Activated T-cell treated with anti-CD3 and anti-CD28 coated beads for 24 hours (primary cell): ENCODE measurements at places on chromosomes 2 and 18.
A peak's percentile ranks its signal among the peaks of the same experiment; 100 is the strongest.

DNA sequence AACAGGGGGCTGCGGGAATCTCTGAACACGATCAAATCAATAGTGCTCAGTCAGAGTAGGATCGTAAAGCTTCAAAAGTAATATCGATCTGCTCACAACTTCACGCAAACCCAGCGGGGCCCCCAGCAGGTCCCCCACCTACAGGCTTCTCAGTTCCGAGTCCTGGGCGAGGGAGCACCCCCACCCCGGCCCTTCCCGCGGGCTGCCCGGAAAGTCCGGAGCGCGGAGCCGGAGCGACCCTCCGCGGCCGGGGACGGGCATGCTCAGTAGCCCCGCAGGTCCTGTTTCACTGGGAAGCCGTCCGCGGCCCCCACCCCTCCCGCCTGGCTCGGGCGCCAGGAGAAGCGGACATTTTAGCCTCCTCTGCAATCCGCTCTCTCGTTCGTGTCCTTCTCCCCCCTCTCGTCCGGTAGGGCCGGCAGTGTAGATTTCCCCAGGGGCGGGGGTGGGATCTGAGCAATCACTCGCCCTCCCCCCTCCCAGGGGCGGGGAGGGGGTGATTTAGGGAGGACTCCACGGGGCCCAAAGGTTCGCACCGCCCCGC lies 3.3 kb upstream of the SPRED2 start:
- peak; percentile 33 for DNase-seq

GRCh38 chr2:86298411-86299390 lies 38.7 kb downstream of the REEP1 start:
- no peak for DNase-seq

DNA sequence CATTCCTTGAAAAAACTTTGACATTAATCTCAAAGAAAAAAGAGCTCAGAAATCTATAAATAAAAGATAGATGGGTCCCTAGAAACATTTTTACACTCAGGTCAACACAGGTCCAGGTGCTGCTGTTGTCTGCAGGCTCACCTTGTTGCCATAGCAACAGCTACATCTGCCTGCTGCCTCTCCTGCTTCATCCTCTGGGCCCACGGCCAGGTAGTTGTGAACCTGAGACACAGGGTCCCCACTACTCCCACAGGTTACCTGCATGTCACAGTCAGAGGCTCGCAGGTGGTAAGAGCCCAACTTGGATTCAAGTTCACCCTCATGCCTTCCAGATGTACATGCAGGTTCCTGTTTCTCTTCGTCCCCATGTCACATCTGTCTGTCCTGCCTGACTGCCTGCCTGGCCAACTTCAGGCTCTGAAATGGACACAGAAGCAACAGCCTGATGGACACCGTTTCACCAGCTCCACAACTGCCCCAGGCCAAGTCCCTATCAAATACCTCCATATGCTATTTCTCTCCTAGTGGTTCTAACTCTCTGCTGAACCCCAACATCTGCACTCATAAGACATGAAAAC lies 88.3 kb upstream of the SALL3 start:
- DNase-seq: no peak

DNA sequence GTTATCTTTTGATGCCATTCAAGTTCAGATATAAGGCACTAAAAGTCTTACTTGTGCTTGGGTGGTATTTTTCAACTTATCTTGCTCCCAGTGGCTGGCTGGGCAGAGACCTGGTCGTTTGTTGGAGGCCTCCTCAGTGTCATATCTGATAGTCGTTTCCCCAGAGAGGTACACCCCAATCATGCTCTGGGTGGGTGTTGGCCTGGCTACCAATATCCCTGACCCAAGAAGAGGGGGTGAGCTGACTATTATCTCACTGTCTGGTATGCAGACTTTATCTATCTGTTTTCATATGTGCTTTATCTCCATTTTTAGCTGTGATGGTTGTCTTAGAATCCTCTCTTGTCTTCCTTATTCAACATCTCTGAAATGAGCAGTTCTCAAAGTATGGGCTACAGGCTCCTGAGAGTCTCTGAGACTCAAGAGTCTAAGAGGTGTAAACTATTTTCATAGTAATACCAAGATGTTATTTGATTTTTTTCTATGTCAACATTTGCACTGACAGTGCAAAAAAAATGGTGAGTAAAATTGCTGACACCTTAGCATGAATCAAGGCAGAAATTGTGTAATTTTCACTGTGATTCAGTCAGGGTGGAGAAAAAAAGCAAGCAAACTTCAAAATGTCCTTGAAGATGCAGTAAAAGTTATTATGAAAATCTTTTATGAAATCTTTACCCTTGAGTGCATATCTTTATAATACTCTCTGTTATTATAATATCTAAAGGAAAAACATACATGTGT lies 12.3 kb upstream of the PLEK start:
- no peak for DNase-seq

DNA sequence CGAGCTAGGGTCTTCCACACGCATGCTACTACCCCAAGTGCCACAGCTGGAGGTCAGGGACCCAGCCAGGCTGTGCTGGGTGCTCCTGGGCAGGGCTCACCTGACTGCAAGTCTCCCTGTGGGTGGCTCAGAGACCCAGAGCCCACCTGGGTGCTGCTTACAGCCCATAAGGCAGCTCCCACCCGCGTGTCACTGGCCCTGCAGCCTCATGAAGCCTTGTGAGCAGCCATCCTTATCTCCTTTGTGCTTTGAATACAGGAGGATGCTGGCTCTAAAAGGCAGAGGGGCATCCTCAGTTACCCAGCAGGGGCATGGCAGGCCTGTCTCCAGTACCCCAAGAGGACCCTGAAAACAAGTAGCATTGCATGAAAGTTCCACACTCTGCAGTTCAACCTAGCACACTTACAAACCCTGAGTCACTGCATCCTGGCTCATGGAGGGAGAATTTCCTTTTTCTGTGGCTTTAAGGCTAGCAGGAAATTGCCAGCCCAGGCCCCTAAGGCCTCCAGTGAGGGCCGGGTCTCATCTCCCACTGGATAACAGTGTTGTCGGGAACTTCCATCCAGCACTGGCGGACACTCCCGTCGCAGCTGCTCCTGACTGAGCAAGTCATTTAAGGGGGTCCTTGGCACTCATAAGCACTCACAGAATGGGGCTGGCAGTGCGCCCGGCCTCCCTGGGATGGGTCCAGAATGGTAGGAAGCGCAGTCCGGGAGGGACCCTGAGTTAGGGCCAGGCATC lies 137.1 kb downstream of the RPIA start:
- no peak for DNase-seq

- no peak for DNase-seq
Observed at GRCh38 chr2:13522096-13522495, 805.4 kb downstream of the TRIB2 start.

DNA sequence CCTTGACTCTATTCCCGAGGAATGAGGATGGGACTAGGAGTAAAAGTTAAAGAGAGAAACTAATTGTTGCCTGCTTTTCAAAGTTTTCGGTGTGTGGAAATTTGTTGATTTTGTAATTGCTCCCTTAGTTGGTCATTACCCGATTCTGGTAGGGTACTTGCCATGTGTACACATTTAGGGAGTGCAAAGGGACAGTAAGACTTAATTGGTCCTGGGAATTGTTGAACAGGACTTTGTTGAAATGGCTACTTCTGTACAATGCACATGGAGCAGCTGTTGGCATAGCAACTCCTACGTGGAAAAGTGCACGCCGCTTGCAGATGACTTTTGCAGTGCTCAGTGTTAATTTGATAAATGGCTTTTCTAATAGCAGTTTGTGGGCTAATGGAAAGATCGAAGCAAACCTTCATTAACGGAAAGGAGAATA lies 22.9 kb downstream of the EPAS1 start:
- DNase-seq: no peak

DNA sequence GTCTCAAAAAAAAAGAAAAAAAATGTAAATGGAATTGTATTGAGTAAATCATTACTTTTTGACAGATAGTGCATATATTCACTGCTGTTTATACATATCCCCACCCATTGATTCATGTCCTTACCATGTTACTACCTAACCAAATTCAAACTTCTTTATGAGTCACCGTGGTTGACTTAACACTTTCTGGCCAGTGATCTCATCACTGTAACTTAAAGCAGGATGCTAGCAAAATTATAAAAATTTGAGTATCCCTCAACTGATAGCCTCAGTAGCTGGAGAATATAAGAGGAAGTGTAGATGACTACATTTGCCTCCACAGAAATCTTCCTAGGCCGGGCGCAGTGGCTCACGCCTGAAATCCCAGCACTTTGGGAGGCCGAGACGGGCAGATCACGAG lies 13.4 kb downstream of the CNOT9 start:
- no peak for DNase-seq

GRCh38 chr2:170005702-170006101 lies 172.2 kb upstream of the MYO3B start:
- no peak for DNase-seq

- DNase-seq: no peak
Observed at GRCh38 chr2:60849187-60849586, 32.2 kb upstream of the REL start.

DNA sequence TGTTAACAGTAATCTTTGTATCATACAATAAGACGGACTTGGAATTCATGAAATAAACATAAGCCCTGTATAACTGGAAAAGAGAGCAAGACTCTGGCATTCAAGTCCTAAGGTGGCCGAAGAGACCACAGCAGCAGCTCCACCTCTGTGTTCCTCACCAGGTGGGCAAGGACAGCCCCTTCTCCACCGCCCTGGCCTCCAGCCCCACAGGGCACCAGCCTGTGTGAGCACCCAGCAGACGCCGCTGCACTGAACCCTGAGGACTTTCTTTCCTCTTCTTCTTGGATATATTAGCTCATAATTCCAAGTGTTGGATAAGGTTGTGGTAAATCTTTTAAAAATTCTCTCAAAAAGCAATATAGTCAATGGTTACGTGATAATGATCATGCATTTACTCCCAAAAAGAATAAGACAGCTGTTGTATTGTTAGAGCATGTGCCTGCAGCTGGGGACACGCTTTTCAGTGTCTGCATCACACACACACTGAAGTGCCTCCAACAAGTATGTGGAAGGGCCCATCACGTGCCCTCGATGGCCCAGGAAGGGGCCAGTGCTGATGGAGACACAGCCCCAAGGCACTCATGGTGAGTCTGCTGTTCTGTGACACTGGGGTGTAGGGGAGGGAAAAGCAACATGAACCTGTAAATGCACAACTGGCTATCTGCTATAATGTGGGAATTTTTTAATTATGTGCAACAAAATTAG lies 26.8 kb downstream of the FAM178B start:
- no peak for DNase-seq

DNA sequence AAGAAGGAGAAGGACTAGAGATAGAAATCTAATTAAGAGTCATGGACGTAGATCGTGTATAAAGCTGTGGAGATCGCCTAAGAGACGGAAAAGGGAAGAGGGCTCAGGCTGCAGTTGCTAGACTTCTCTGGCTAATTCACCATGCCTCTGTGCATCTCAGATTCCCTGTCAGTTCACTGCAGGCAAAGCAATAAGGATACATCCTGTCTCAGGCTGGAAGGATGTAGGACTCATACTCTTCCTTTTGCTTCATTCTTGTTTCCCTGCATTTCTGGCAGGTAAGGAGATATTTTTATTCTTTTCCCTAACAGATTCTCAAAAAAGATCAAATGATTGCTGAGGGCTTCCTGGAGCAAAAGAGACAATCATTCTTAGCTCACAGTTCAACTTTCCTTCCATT lies 112.5 kb downstream of the AP1S3 start:
- DNase-seq: no peak

GRCh38 chr2:140117386-140117785 lies 1337.2 kb upstream of the NXPH2 start:
- no peak for DNase-seq

DNA sequence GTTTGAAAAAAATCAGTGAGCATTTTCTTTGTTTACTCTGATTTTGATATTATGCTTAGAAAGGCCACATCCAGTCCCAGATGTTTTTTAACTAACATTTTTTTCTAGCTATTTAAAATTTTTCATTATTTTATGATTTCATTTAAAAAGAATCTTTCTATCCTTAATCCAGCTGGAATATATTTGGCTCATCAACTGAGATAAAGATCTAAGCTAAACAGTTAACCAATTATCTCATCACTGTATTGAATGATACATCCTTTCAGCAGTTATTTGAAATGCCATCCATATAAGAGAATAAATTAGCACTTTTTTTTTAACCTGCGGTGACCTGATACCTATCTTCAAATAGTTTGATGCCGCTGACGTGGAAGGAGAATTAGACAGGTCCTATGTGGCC lies 245.5 kb upstream of the COPS8 start:
- DNase-seq: no peak

DNA sequence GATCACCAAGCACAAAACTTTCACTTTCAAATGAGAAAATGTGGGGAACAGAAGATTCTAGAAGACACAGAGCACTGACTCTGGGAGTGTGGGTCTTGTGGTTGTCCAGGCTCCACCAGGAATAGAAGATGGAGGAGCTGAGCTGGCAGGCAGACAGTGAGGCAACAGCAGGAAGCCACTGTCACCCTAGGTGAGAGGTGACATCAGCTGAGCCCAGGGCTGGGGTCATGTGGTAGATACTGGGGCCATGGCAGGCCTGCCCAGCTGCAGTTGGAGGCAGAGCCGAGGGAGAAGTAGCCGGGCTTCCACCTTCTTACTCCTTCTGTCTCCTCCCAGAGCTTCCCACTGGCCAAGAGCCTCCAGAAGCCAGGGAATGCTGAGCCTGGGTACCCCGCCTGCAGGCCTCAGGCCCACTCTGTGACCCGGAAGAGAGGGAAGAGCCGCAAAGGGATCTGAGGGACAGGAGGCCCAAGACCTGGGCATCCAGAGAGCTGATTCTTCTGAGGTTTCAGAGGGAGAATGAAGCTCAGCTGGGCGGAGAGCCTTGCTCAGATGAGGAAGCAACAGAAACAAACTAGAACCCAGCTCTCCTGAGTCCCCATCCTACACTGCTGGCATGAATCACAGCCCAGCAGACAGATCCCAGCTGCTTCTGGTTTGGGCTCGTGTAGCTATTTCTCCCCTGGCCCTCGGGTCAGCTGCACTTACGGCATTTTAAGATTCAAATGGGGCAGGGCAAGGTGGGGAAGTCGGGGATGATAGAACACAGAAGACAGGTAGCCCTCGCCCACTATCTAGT lies 39.8 kb upstream of the ASAP2 start:
- no peak for DNase-seq

- no peak for DNase-seq
Observed at GRCh38 chr2:232903989-232904388, 33.9 kb downstream of the SNORC start.

- DNase-seq: no peak
Observed at GRCh38 chr18:6537475-6537874, 122.8 kb upstream of the L3MBTL4 start.

- DNase-seq: no peak
Observed at GRCh38 chr18:38305961-38306360, 740.4 kb upstream of the CELF4 start.

GRCh38 chr18:70059684-70060083 lies 112.0 kb upstream of the CD226 start:
- DNase-seq: no peak

- DNase-seq: no peak
Observed at GRCh38 chr2:237791977-237792727, 6.4 kb upstream of the RBM44 start.

- peak; percentile 5 for DNase-seq
Observed at GRCh38 chr2:206160125-206160806, 571 bp downstream of the EEF1B2 start.

GRCh38 chr2:136101042-136101441 lies 16.9 kb downstream of the CXCR4 start:
- DNase-seq: no peak
